ENCODE measurements at places on chromosomes 7 and 10.
A peak's percentile ranks its signal among the peaks of the same experiment; 100 is the strongest.

DNA sequence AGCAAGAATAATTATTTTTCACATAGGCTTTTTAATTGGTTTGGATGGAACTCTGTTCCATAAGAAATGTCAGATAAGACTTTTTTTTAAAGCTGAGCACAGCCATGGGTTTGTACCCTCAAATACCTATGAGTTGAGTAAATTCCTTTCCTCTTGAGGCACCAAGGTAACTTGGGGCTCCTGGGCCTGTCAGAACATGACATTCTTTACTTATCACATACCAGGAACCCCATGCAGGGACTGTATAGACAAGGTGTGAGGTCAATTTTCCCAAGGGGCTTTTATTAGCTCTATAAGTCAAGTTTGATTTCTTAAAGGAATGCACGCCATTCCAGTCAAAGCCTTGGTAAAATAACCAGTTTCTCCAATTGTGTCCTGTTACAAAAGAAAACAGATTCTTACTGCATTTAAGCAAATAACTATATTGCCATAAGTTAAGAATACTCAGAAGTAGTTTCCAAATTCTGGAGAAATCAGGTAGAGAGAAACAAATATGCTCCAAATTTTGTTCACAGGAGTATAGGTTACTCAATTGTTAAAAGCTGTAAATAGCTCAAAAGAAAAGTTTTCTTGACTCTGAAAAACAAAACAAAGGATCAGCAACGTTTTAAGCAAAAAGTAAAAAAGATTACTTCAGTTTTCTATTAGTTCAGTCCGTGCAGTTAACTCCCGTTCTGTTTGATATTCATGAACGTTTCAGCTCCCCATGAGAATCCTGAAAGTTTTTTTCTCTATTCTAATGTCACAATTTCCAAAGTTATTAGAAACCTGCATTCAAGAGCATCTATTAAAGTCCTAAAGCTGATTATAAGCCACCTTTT, 167.5 kb upstream of the NAMPT start:
- no peaks in the 10 kb centered on the region for H3K27me3 ChIP-seq
- H3K4me3 ChIP-seq, result no peak overlapping the region
- H3K27ac ChIP-seq, result no peak overlapping the region
- no peak for DNase-seq

DNA sequence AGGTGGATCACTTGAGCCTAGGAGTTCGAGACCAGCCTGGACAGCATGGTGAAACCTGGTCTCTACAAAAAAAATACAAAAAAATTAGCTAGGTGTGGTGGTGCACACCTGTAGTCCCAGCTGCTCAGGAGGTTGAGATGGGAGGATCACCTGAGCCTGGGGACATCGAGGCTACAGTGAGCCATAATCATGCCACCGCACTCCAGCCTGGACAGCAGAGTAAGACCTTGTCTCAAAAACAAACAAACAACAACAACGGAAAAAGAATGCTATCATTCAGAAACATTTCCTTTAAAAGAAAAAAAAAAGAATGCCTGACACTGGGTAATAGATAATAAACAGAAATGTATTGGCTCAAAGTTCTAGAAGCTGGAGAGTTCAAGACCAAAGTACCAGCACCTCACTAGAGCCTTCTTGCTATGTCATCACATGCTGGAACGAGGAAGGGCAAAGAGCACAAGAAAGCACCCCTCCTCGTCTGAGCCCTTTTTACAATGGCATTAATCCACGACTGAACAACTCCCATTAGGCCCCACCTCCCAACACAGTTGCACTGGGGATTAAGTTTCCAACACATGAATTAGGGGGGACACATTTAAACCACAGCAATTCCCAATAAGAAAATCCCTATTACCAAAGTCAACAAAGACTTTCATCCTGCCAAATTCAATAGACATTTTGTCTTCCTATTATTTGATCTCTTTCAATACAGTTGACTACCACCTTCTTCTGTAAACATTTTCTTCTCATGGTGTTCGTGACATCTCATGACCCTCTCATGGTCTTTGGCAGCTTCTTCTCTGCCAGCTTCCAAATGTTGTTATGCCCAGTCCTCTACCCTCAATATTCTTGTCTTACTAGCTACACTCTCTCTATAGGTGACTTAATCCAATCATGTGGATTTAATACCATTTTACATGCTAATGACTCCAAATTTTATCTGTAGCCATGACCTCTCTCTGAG, 20.0 kb downstream of the AKR1D1 start:
- H3K27ac ChIP-seq, result no peak overlapping the region
- H3K4me1 ChIP-seq, result no peaks in the 10 kb centered on the region

GRCh38 chr7:126803060-126803665, 449.6 kb downstream of the GRM8 start:
- no peaks in the 10 kb centered on the region for H3K4me1 ChIP-seq
- no peak overlapping the region for H3K4me3 ChIP-seq
- H3K36me3 ChIP-seq, result no peaks in the 10 kb centered on the region
- H3K27ac ChIP-seq, result no peak overlapping the region
- peak; percentile 54 for DNase-seq

DNA sequence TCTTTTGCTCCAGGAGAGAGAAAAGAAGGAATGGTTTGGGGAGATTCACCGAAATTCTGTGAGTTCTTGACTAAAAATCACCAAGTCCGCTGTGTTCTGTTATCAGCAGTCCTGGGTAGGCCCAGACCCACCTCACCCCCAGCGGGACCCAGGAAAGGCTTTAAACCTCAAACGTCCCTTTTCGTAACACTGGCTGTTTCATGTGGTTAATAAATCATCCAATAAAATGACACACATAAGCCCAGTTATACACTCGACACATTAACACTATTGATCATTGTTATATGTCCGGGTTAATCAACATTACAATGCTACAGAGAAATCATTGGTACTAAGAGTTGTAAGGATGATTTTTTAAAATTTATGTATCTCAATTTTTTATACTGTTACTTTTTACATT, 25.2 kb downstream of the DIP2C start:
- no peak for DNase-seq
- H3K27me3 ChIP-seq, result no peaks in the 10 kb centered on the region
- H3K4me3 ChIP-seq, result no peak overlapping the region
- peaks cover 25% of the 10 kb centered on the region for H3K4me1 ChIP-seq
- no peak overlapping the region for H3K27ac ChIP-seq

DNA sequence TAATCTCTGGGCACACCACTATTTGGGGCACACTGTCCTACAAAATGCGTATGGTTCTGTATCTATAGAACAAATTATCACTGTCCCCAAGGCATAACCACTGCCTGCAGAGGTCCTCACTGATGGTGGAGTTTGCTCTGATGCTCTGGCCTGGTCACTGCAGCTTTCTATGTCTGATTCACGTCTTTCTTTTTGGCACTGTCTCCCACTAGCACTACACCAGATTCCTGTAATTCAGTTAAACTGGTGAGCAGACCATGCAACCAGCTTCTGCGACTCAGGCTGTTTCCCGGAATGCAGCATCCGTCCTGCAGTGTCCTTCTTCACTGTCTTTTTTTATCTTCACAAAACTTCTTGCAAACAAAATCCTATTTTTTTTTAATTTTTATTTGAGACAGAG, 112.8 kb downstream of the KLF6 start:
- H3K4me3 ChIP-seq, result no peak overlapping the region
- no peak overlapping the region for H3K27ac ChIP-seq
- peaks cover 2% of the 10 kb centered on the region for H3K4me1 ChIP-seq
- H3K36me3 ChIP-seq, result no peaks in the 10 kb centered on the region

- H3K27ac ChIP-seq, result no peak overlapping the region
- peaks cover 2% of the 10 kb centered on the region for H3K4me1 ChIP-seq
- no peaks in the 10 kb centered on the region for H3K27me3 ChIP-seq
- H3K36me3 ChIP-seq, result peaks cover 4% of the 10 kb centered on the region
- H3K4me3 ChIP-seq, result no peak overlapping the region
These were observed 98.9 kb downstream of the HERPUD2 start for GRCh38 chr7:35596061-35596460.

DNA sequence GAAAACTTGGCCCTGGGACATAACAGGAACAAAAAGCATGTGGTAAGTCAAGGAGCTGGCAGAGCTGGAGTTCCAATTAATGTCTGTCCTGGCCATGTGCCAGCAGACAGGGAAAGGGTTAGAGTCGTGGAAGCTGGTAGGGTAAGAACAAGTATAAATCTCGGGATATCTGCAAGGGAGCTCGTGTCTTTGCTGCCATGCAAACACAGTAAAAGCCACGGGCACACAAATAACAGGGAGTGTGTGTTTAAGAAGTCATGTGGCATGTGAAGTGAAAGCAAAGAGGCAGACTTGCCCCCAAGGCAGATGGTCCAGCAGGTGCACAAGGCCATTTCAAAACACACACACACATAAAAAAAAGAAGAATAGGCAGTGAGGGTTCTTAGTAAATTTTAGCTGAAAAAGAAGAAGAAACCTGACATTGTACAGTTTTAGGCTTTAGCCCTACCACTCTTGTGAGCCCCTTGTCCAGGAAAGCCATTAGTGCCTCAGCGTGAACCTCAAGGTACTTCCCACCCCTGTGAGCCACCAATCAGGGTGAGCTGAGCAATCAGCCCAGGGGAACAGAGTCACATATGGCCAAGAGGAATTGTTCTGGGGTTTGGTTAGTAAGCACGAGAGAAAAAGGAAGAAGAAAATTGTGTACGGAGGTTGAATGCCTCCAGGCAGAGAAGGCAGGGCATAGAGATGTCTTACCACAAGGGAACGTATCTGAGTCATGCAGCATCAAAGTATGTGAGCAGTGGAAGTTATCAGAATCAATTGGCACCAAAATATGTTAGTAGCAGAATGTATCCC, 32.8 kb upstream of the ARHGAP12 start:
- no peaks in the 10 kb centered on the region for H3K36me3 ChIP-seq
- H3K4me3 ChIP-seq, result no peak overlapping the region
- DNase-seq, result peak; percentile 69
- no peaks in the 10 kb centered on the region for H3K27me3 ChIP-seq

GRCh38 chr10:50512743-50513416, 110.9 kb downstream of the SGMS1 start:
- H3K27ac ChIP-seq, result no peak overlapping the region
- no peaks in the 10 kb centered on the region for H3K27me3 ChIP-seq
- no peaks in the 10 kb centered on the region for H3K4me1 ChIP-seq
- H3K36me3 ChIP-seq, result no peaks in the 10 kb centered on the region
- no peak overlapping the region for H3K4me3 ChIP-seq

GRCh38 chr10:119207713-119208552, 562 bp downstream of the GRK5 start:
- no peaks in the 10 kb centered on the region for H3K27me3 ChIP-seq
- H3K36me3 ChIP-seq, result peaks cover 2% of the 10 kb centered on the region
- peak; percentile 76 for DNase-seq
- peaks cover 10% of the 10 kb centered on the region for H3K4me1 ChIP-seq

- H3K4me3 ChIP-seq, result no peak overlapping the region
- H3K36me3 ChIP-seq, result peaks cover 3% of the 10 kb centered on the region
- H3K4me1 ChIP-seq, result no peaks in the 10 kb centered on the region
- no peak overlapping the region for H3K27ac ChIP-seq
These were observed 109.2 kb upstream of the GLCCI1 start for GRCh38 chr7:7859411-7859810.

GRCh38 chr10:50400694-50401093, 149.4 kb upstream of the ASAH2 start:
- no peak overlapping the region for H3K27ac ChIP-seq
- DNase-seq, result peak; percentile 85
- H3K4me1 ChIP-seq, result peaks cover 5% of the 10 kb centered on the region
- H3K4me3 ChIP-seq, result no peak overlapping the region
- no peaks in the 10 kb centered on the region for H3K36me3 ChIP-seq
